Memory B cell (primary cell): ENCODE measurements at places on chromosomes 1 and 21.

DNA sequence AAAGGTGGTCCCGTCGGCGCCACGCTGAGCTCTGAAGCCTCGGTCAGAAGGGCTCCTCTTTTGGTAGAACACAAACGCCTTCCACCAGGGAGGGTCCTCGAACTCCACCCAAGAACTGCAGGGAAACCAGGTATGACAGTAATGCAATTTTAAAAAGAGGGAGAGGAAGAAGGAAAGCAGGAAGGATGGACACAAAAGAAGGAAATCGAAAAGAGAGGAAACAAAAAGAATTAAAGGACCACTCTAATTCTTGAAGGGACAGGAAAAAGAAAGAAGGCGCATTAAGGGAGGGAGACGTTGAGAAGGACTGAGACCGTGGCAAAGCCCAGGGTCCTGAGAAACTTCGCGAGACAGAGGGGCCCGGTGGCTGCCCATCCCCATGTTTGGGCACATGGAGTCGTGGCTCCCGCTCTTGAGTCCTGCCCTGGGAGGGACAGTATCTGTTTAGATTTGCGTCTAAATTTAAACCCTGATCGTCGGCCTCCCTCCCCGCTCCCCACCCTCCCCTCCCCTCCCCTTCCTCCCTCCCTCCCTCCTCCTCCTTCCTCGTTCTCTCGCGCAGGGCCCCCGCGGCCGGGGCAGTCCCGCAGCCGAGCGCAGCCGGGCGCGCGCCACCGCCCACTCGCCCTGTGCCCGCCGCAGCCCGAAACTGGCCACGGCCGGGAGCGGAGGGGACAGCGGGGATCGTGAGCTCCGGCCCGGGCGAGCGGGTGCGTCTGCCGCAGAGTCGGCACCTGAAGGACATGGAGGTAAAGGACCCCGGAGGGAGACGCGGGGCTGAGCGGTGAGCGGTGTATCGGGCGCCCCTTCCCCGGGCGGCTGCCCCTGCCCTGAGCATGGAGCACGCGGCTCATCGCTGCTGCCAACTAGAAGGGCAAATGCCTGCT is at the start of gene RCSD1:
Gene RCSD1, plus strand, starts transcription at position 552 of the 887 bp plus-strand sequence. Its CDS starts 192 bp downstream, at position 744.
- peaks cover 53% of the 10 kb centered on the region for H3K4me1 ChIP-seq
- peak; percentile 52 for DNase-seq
- no peaks in the 10 kb centered on the region for H3K27me3 ChIP-seq
- H3K4me3 ChIP-seq, result peak within 1 kb of the TSS; percentile 94
- H3K36me3 ChIP-seq, result peaks cover 30% of the 10 kb centered on the region

- H3K4me3 ChIP-seq, result no peak overlapping the region
- no peak overlapping the region for H3K27ac ChIP-seq
- H3K36me3 ChIP-seq, result no peaks in the 10 kb centered on the region
- peaks cover 4% of the 10 kb centered on the region for H3K27me3 ChIP-seq
Measured at GRCh38 chr1:171636141-171636540, 14.1 kb downstream of the MYOCOS start.

DNA sequence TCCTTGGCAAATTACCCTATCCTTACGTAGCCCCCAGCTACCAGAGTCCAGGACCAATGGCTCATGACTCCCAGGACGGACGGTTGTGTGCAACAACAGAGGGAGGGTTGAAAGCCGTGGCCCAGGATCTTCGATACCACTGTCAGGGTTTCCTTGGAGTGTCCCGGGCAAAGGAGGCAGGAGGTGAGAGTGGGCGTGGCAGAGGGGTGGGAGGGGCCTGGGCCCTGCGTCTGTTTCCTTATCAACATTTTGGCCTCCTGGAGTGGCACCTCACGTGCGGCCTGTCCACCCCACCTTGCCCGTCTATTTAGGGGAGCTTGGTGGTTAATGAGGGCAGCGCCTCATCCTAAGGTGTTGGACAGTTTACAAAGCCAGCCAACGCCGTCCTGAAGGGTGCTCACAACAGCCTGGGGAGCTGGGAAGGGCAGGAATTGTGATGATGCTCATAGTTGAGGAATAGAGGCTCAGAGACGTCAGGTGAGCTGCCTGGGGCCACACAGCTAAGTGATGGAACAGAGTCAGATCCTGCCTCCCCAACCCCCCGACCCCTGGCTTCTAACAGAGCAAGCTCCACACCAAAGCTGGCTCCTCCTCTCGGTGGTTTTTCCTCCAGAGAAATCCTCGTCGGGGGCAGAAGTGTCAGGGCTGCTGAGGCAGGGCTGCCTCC is 17.4 kb upstream of the ARHGEF10L start:
- H3K36me3 ChIP-seq, result no peaks in the 10 kb centered on the region
- no peak for DNase-seq
- no peak overlapping the region for H3K4me3 ChIP-seq
- H3K4me1 ChIP-seq, result peaks cover 4% of the 10 kb centered on the region
- peaks cover 18% of the 10 kb centered on the region for H3K27me3 ChIP-seq
- H3K27ac ChIP-seq, result no peak overlapping the region

- no peaks in the 10 kb centered on the region for H3K4me1 ChIP-seq
- H3K27me3 ChIP-seq, result no peaks in the 10 kb centered on the region
- DNase-seq, result no peak
- H3K27ac ChIP-seq, result no peak overlapping the region
Measured at GRCh38 chr1:173181791-173182190, 25.3 kb downstream of the TNFSF4 start.

DNA sequence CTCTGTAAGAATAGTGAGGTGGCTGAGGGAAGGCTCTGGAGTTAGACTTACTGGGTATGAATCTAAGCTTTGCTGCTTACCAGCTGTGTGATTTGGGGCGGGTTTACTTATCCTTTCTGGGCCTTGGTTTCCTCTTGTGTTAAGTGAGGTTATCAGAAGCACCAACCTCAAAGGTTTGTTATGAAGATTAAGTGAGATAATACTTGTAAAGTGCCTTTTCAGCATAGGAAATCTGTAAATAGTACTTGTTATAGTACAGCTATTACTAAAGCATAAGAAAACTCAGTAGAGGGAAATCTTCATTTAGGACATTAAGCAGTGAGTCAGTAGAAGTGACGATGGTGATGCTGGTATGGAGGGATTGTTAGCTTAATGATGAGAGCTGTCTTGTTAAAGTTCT is 12.1 kb downstream of the HHAT start:
- H3K36me3 ChIP-seq, result no peaks in the 10 kb centered on the region
- no peak overlapping the region for H3K27ac ChIP-seq
- peaks cover 12% of the 10 kb centered on the region for H3K4me1 ChIP-seq
- H3K4me3 ChIP-seq, result no peak overlapping the region
- no peaks in the 10 kb centered on the region for H3K27me3 ChIP-seq
- DNase-seq, result no peak

DNA sequence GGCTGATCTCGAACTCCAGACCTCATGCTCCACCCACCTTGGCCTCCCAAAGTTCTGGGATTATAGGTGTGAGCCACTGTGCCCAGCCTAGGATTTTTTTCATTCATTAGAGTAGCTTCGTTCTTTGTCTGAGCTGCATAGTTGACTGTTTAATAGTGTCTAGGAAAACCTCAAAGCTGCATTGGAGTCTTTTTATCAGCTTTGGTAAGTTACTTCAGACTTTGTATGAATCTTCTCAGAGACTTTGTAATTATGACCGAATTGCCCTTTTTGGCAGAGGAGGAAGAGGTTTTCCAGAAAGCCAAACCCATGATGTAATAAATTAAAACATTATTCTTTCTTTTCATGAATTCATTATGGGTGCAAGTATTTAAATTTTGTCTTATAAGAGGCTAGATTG is 5.1 kb downstream of the DNAJB4 start:
- no peak for DNase-seq
- H3K36me3 ChIP-seq, result peaks cover 9% of the 10 kb centered on the region
- H3K4me1 ChIP-seq, result peaks cover 7% of the 10 kb centered on the region
- H3K4me3 ChIP-seq, result no peak overlapping the region
- H3K27me3 ChIP-seq, result no peaks in the 10 kb centered on the region

- no peak for DNase-seq
- H3K36me3 ChIP-seq, result no peaks in the 10 kb centered on the region
- H3K4me1 ChIP-seq, result no peaks in the 10 kb centered on the region
Measured at GRCh38 chr21:32048353-32048752, 175.5 kb downstream of the HUNK start.

- no peak for DNase-seq
- H3K4me3 ChIP-seq, result no peak overlapping the region
- no peaks in the 10 kb centered on the region for H3K36me3 ChIP-seq
- no peaks in the 10 kb centered on the region for H3K4me1 ChIP-seq
- no peaks in the 10 kb centered on the region for H3K27me3 ChIP-seq
Measured at GRCh38 chr1:150207281-150207971, 28.5 kb downstream of the ANP32E start.

DNA sequence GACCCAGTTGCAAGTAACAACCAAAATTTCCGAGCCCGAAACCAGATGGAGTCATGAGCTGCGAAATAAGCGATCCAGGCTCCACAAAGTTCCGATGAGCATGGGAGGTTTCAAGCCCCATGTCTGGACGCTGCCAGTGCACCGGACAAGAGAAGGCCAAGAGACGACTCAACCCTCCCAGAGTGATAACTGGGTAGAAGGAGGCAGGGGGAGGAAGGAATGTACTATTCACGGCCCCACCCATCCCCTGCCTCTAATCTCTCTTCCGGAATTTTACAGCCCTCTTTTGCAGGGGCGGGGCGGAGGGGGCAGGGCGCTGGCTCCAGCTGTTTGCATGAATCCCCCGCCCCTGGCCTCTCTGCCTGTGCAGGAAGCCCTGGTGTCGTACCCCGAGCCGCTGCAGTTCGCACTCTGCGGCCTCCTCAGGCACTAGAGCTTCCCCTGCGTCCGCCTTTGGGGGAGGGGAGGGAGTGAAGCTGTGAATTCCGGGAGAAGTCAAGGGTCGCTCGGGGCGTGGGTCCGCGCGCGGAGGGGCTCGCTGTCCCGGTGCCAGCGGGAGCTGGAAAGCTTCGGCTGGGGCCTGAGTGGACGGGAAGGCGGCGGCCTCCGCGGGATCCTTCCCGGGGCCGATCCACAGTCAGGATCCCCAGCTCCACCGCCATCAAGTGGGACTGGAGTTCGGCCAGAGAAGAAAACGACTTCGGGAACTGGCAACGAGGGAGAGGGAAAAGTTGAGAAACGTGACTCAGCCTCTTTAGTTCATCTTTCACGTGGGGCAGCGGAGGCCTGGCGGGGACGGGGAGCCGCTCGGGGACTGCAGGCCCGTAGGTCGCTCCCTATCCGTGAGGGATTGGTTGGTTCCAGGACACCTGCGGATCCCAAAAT is 6.3 kb upstream of the PTP4A2 start:
- no peaks in the 10 kb centered on the region for H3K27me3 ChIP-seq
- peak overlapping the region; percentile 91 for H3K4me3 ChIP-seq
- H3K27ac ChIP-seq, result peak overlapping the region; percentile 89
- peak; percentile 62 for DNase-seq

DNA sequence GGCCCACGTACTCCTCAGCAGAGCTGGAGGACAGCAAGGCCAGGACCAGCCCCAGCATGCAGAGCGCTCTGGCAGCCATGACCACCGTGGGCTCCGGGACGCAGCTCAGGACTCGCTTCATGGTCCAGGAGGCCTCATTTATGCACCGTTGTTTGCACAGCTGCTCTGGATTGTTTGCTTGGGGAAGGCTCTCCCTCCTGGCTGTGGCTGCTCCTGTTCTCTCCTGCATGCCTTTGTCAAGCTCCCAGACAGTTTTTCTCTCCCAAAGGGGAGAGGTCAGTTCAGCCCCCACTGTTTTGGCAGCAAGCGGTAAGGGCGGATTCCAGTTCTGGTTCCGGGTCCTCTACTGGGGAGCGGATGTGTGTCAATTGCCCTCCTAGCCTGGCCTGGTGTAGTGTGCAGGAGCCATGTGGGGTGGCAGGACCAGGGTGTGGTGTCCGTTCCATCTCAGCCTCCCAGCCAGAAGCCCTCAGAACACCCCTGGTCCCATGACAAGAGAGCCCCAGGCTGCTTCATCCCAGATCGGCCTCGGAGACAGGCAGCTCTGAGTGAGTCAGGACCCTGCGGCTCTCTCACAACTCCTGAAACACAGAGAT is at the start of gene TFF3:
Gene TFF3, minus strand, starts transcription at position 114 of the 596 bp plus-strand sequence. Its CDS starts 35 bp downstream, at position 79.
- H3K27ac ChIP-seq, result no peak within 1 kb of the TSS
- no peaks in the 10 kb centered on the region for H3K36me3 ChIP-seq
- peaks cover 8% of the 10 kb centered on the region for H3K4me1 ChIP-seq
- no peak within 1 kb of the TSS for H3K4me3 ChIP-seq

- H3K27me3 ChIP-seq, result no peaks in the 10 kb centered on the region
- no peak overlapping the region for H3K4me3 ChIP-seq
- DNase-seq, result no peak
- H3K27ac ChIP-seq, result no peak overlapping the region
- H3K4me1 ChIP-seq, result no peaks in the 10 kb centered on the region
Measured at GRCh38 chr21:15309721-15310120, 244.9 kb upstream of the NRIP1 start.

DNA sequence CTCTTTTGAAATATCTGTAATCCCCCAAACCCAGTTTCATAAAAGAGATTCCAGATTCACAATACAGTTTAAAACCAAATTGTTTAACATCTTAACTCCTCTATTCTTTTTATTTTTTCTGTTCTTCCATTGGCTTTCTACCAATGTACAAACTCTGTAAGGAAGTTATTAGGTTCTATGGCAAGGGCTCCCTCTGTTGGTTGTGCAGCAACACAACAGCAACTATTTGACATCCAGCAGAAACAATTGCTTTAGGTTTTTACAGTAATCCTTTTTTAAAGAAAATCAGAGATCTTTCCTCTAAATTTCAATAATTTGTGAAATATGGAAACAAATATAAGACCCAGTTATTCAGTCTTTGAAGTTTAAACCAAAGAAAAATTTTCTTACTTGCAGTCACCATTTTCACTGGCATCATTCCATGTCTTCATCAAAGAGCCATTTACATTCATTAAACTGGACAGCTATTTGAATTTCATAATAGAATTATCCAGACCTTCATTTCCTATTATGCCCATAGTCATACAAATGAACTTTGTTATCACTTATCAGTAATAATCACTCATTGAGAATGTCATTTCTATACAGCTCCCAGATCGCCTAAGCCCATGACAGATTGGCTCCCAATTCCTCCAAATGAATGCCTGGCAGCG is 46.5 kb upstream of the RNF11 start:
- no peaks in the 10 kb centered on the region for H3K4me1 ChIP-seq
- H3K36me3 ChIP-seq, result no peaks in the 10 kb centered on the region
- peaks cover 1% of the 10 kb centered on the region for H3K27me3 ChIP-seq
- no peak overlapping the region for H3K4me3 ChIP-seq

- H3K4me3 ChIP-seq, result no peak overlapping the region
- no peak overlapping the region for H3K27ac ChIP-seq
- peaks cover 22% of the 10 kb centered on the region for H3K4me1 ChIP-seq
- no peaks in the 10 kb centered on the region for H3K27me3 ChIP-seq
- DNase-seq, result no peak
Measured at GRCh38 chr1:36170643-36171412, 14.9 kb downstream of the MAP7D1 start.

- DNase-seq, result no peak
- no peak overlapping the region for H3K27ac ChIP-seq
- H3K27me3 ChIP-seq, result no peaks in the 10 kb centered on the region
- no peaks in the 10 kb centered on the region for H3K36me3 ChIP-seq
- no peak overlapping the region for H3K4me3 ChIP-seq
Measured at GRCh38 chr1:67988066-67988465, 62.4 kb downstream of the DIRAS3 start.

- peaks cover 4% of the 10 kb centered on the region for H3K4me1 ChIP-seq
- H3K27me3 ChIP-seq, result peaks cover under 1% of the 10 kb centered on the region
- no peaks in the 10 kb centered on the region for H3K36me3 ChIP-seq
- no peak overlapping the region for H3K27ac ChIP-seq
Measured at GRCh38 chr1:55375617-55376258, 160.6 kb upstream of the USP24 start.
